Renal cortical epithelial cell (primary cell): ENCODE measurements at places on chromosomes 11 and 22. TPM values are rescaled to one million over a fixed set of nuclear protein-coding genes. Genes with fewer than 3 reads are reported as not detected.

GRCh38 chr11:131609337-131609736 is 238.9 kb downstream of the NTM start:
- peak; percentile 63 for DNase-seq

DNA sequence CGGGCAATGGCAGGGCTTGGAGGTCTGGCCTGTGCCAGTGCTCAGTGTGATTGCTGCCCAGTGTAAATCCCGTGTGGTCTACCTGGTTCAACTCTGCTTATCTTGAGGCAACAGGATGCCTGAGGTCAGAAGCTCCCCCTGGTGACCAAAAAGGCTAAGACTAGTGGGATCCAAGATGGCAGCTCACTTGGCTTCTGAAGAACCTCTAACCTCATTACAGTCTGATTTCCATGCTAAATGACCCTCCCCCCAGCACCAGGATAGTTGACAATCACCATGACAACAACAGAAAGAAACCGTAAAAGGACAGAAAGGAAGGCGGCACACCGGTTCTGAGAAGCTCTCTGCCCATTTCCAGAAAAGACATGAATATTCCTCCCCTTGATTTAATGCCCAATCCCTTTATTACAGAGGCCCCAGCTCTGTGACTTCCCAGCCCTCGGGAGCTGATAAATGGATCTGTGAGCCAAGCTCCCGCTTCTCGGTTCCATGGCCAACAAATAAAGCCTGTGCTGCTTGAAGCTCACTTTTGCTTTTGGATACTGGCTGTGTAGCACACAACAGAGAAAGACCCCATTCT is 398.4 kb downstream of the CTTN start:
- DNase-seq = no peak

RIMBP3B gene
- total RNA-seq = 0.05 TPM in 1 of 2 replicates, not detected in the other

MOGAT2 gene
- total RNA-seq = not detected in 2 replicates

DNA sequence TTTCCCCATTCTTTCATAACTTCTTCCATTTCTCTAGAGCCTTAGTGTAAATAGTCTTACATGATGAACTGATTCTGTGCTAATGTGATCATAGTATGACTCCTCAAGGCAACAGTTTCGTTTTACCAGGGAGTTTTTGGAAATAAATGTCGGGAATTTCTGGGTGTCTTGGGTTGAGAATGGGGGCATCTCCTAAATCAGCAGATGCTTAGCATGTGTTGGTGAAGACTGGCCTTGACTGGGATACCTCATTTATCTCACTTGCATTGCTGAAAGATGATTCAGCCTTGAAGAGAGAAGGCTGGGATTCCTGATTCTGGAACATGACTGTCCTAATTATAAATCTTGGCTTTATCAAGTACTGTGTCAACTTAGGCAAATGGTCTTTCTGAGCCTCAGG is 115.7 kb upstream of the C11orf87 start:
- DNase-seq = no peak

NUP160 gene
- 26.7 and 40.7 TPM in 2 replicates for total RNA-seq

CLTCL1 gene
- 9.4 and 24.5 TPM in 2 replicates for total RNA-seq

DNA sequence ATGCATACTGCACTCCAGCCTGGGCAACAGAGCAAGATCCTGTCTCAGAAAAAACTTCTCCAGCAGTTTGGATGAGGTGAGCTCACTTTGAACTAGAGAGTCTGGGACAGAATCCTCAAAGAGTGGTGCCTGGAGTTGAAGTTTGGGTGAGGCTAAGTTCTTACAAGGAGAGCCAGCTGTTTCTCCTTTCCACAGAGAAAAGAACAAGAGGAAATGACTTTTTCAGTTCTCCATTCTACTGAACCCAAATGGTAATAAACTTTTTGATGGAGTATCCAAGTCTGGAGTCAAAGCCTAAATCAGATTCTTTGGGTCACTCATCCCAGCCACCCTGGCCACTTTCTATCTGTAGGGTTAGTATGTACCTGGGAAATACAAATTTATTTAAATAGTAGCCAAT is 102.7 kb downstream of the TRAF6 start:
- no peak for DNase-seq

NXF1 gene
- total RNA-seq = 7.6 and 50.3 TPM in 2 replicates

DNA sequence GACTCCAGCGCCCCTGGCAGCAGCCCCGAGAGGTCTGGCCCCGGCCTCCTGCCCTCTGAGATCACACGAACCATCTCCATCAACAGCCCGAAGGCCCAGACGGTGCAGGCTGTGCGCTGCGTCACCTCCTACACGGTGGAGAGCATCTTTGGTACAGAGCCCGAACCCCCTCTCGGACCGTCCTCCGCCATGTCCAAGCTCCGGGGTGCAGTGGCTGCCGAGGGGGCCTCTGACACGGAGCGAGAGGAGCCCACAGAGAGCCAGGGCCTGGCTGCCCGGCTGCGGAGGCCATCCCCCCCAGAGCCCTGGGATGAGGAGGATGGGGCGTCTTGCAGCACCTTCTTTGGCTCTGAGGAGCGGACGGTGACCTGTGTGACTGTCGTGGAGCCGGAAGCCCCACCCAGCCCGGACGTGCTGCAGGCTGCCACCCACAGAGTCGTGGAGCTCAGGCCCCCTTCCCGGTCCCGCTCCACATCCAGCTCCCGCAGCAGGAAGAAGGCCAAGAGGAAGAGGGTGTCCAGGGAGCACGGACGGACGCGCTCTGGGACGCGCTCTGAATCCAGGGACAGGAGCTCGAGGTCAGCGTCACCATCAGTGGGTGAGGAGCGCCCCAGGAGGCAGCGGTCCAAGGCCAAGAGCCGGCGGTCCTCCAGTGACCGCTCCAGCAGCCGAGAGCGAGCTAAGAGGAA is 7.6 kb downstream of the IRF7 start:
- DNase-seq = no peak

DNA sequence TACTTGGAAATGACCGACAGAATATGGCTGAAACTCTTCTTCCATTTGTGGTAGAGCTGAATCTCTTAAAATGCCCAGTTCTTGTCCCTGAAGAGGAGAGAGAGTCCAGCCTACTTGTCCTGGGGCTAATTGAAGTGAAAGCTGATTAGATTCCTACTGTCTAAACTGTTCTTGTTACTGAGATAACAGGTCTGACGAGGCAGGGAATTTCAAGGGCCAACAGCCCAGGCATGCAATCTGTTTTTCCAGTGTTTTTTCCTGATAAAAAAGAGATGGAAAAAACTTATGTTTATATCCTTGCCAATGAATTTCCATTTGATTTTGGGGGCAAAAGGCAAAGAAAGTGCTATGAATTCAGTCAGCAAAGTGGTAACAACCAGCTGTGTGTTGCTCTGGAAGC is 195.5 kb downstream of the ETS1 start:
- no peak for DNase-seq

- no peak for DNase-seq
Observed at GRCh38 chr22:47386812-47387510, 624.5 kb downstream of the TBC1D22A start.

DNA sequence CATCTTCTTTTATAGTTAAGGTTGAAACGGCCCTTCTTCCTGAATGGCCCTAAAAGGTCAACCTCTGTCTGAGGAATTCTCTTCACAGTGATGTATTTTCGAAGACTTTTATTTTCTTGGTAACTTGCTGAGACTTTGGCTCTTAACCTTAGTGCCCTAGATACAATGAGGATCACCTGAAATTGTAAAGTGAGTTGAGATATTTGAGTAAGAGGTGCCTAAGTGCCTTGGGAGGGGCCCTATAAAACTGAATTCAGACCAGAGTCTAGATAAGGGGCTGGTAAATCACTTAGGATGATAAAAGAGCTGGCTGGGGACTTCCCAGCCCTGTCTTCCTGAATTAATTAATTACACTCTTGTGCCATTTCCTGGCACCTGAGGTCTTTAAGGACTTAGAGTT is 505.6 kb upstream of the KIRREL3 start:
- no peak for DNase-seq

BLID gene
- not detected in 2 replicates for total RNA-seq

TBX10 gene
- not detected in 2 replicates for total RNA-seq

DNA sequence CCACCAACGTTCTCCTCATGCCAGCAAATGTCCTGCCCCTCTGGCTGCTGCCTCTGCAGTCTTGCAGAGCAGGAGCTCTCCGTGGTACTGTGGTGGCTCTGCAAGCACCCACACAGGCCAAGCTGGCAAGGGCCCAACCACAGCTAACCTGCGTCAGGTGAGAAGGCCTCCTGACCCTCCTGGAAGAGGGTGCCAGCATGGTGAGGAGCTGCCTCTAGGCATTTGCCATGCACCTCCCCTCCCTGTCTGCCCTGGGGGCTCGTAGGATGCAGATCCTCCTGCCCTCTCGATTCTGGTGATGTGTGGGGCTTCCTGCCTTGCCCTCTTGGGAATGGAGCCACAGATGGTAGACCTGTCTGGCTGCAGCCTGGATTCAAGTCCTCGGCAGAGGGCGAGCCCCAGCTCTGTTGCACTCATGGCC is 1408.8 kb downstream of the TBC1D22A start:
- DNase-seq = no peak

PRRG4 gene
- total RNA-seq = 4.5 and 11.7 TPM in 2 replicates

DNA sequence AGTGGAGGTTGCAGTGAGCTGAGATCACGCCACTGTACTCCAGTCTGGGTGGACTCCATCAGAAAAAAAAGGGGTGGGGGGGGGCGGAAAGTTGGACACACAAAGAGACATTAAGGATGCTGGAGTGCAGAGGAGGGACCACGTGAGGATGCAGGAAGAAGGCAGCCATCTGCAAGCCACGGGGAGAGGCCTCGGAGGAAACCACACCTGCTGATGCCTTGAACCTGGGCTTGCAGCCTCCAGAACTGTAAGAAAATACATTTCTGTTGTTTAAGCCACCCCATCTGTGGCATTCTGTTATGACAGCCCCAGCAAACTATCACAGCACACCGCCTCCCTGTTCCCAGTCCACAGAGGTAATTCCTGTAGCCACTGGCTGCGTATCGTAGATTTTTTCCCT is 9.2 kb upstream of the STIP1 start:
- no peak for DNase-seq

GRCh38 chr11:61994981-61995380 is 27.5 kb upstream of the FTH1 start:
- no peak for DNase-seq

DEAF1 gene
- 27.6 and 62.7 TPM in 2 replicates for total RNA-seq

DNA sequence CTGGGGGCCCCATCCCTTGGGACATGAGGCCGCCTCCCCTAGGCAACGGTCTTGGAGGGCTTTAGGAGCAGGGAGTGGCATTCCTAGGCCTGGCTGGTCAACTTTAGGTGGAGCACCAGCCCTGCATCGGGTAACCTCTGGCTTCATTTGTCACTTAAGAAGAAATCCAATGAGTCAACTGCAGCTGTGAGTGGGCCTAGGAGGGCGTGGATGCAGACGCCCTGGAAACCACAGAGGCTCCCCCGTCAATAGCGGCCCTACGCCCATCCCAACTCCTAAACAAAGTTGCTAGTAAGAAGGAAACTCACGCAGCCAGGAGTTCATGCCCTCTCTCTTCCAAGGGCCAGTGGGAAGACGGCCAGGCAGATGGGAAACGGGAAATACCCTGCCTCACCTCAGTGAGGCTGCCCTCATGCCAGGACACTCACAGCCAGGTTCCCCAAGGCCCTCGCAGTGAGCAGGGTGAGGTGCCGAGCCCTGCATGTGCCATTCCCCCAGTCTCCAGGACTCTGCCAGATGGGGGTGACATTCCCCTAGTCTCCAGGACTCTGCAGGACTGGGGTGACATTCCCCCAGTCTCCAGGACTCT is 20.8 kb downstream of the BID start:
- no peak for DNase-seq

SEC14L3 gene
- total RNA-seq = not detected in 2 replicates

- peak; percentile 40 for DNase-seq
Observed at GRCh38 chr11:12077535-12078280, 32.7 kb upstream of the MICAL2 start.

GRCh38 chr22:50567721-50568252 is 5.1 kb upstream of the SYCE3 start:
- DNase-seq = no peak

DNA sequence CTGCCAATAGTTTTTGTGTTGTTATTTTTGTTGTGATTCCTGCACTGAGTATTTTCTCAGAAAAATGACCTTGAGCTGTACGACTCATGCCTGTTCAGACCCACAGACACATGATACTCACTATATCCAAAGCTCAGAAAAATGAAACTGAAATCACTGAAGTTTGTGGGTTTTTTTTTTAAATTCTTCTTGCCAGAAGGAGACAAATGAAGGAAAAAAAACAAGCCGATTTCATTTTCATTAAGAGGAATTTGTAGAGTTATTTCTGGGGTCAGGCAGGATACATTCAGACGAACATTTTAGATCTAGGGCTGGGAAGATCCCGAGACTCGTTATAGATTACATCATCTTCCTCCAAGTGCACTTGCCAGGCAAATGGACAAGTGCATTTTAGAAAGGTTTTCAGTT is 60.4 kb downstream of the BMAL1 start:
- DNase-seq = peak; percentile 76

SNU13 gene
- 92.2 and 104 TPM in 2 replicates for total RNA-seq

DNA sequence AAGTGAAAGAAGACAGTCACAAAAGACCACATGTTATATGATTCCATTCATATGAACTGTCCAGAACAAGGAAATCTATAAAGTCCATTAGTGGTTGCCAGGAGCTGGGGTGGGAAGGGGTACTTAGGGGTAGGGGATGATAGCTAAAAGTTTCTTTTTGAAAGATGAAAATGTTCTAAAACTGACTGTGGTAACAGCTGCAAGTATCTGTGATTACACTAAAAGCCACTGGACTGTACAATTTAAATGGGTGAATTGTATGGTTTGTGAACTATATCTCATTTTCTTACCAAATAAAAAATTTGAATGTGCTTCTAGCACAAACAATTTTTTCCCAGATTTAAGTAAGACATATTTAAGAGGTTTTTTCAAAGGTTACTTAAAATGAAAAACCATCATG is 22.1 kb downstream of the CHKA start:
- no peak for DNase-seq

KCNK7 gene
- total RNA-seq = 0.20 TPM in 1 of 2 replicates, not detected in the other

- no peak for DNase-seq
Observed at GRCh38 chr11:134071766-134072402, 3.0 kb downstream of the JAM3 start.

DNA sequence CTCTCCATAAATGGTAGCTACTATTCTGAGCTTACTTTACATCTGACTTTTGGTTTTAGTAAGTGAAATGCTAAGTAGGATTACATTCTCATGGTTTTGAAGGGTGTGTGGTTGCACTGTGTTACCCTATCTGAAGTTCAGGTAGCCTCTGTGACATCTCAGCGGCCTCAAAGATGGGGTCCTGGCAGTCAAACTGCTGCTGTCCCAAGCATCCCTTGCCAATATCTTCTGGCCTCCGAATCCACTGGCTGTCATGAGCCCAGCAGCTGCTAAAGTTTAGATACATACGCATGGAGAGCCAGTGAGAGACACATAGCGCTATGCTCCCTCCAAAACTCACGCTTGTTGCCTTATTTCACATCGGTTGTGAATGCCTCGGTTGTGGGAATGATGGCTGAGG is 34.9 kb downstream of the UBASH3B start:
- no peak for DNase-seq

DDB1 gene
- total RNA-seq = 281 and 392 TPM in 2 replicates

FOSL1 gene
- total RNA-seq = 4.2 and 9.7 TPM in 2 replicates

- no peak for DNase-seq
Observed at GRCh38 chr11:62923601-62924411, 2.6 kb upstream of the CHRM1 start.

DNA sequence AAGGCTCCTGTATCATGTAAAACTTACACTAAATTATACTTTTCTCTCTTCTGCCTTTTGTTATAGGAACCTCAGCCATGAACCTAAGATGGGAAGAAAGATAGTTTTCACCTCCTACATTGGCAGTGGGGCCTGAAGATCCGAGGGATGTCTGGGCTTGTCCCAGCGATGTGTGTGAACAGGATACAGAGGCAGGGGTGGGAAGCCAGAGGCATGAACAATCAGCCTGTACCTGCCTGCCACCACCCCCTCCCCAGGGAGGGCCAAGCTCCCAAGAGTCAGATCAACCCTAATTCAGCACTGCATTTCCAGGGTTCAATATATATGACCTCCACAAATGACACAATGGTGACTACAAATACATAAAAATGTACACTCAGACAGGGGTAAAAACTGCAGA is 9.4 kb downstream of the KIAA0930 start:
- no peak for DNase-seq

OR5B3 gene
- not detected in 2 replicates for total RNA-seq
